ENCODE measurements at places on chromosomes 7 and 10. TPM values are rescaled to one million over a fixed set of nuclear protein-coding genes. Genes with fewer than 3 reads are reported as not detected.

The NANOS1 gene
- polyA plus RNA-seq, result 3.8 TPM

The PAX4 gene
- polyA plus RNA-seq, result not detected

The CAV1 gene
- polyA plus RNA-seq, result 33.9 TPM

The GPR37 gene
- polyA plus RNA-seq, result 1.8 TPM

The SEMA3E gene
- 1.5 TPM for polyA plus RNA-seq

The KIAA1217 gene
- polyA plus RNA-seq, result 94.6 TPM

The ADAMTS14 gene
- polyA plus RNA-seq, result 1.3 TPM

The CEP55 gene
- 15.0 TPM for polyA plus RNA-seq

The PLAC9 gene
- 43.2 TPM for polyA plus RNA-seq

The ZNF746 gene
- polyA plus RNA-seq, result 15.0 TPM

The AGR2 gene
- 67.2 TPM for polyA plus RNA-seq
